ENCODE measurements at places on chromosomes 4 and X. TPM values are rescaled to one million over a fixed set of nuclear protein-coding genes. Genes with fewer than 3 reads are reported as not detected.

- no peak overlapping the region for H3K4me3 ChIP-seq
- DNase-seq = no peak
- no peaks in the 10 kb centered on the region for H3K27me3 ChIP-seq
- H3K36me3 ChIP-seq = no peaks in the 10 kb centered on the region
Observed at GRCh38 chrX:135541351-135541750, 20.9 kb downstream of the INTS6L start.

LRBA gene
- total RNA-seq = 91.8 TPM

SRPX2 gene
- total RNA-seq = 24.0 TPM

APEX2 gene
- 14.2 TPM for total RNA-seq

CLNK gene
- not detected for total RNA-seq

DNA sequence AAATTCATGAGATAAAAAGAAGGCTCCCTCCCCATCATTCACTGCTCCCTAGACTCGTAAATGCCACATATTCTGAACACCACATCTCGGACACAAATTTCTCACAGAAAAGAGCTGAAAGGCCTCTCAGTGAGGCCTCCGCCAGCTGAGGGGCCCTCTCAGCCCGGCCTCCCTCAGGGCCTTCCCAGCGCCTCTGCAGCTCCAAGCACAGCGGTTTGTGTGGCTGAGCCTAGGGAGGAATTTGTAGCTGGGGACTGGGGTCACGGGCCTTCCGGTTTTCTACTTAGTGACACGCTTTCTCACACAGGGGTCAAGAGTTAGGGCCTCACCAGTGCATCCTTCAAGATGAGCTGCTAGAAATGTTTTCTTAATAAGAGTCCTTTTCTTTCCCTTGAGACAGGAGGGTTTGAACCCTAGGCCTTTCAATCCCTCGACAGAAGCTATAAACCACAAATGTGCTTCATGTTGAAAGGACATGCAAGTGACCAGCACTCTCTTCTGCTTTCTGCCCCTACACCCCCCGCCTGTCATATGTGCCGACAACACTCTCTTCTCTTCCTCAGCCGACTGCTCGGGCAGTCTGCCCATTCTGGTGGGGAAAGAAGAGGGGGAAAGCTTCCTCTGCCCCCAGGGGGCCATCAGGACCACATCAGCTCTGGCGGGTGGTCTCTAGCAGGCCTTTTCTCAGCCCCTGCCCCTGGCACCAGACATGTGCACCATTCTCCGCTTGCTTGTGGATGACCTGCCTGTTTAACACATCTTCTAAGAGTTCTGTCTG is 104.9 kb downstream of the CHIC2 start:
- no peaks in the 10 kb centered on the region for H3K27me3 ChIP-seq
- DNase-seq = no peak
- H3K4me1 ChIP-seq = peaks cover 23% of the 10 kb centered on the region
- H3K4me3 ChIP-seq = no peak overlapping the region
- no peaks in the 10 kb centered on the region for H3K36me3 ChIP-seq

CYSLTR1 gene
- total RNA-seq = 4.8 TPM

DNA sequence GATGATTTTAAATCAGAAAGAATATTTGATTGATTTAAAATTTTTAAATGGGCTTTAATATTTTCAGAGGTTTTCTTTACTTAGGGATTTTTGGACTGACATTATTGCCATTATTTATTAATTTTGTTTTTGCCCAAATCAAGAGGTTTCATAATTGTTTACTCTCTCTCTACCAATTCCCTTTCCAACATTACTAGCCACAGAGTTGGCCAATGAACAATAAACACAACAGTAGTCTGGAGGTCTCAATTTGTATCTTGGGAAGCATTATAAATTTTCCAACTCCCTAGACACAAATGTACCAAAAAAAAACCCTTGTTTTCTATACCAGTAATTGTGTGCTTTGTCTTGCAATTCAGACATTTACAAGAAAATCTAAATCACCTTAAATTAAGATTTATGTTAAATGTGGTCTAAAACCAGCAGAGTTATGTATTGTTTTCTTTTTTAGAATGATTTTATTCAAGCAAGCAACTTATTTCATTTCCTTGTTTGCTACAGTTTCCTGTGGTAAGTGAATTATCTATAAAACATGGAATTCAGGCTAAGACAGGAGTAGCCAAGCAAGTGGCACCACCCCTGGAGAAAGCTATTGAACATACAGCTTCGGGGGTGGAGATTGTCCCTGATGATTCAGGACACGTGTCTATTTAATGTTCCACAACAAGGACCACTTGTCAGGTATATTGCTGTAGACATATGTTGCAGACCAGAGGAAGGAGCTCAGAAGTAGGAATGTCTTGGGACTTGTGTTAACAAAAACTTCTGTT is 622 bp downstream of the KLKB1 start:
- H3K36me3 ChIP-seq = no peaks in the 10 kb centered on the region
- no peak overlapping the region for H3K4me3 ChIP-seq
- H3K4me1 ChIP-seq = no peaks in the 10 kb centered on the region

AFF2 gene
- total RNA-seq = 1.0 TPM

CXCL10 gene
- total RNA-seq = 0.35 TPM

All from esophagus squamous epithelium (tissue), 5 donors.